ENCODE measurements at places on chromosomes 2 and 18. TPM values are rescaled to one million over a fixed set of nuclear protein-coding genes. Genes with fewer than 3 reads are reported as not detected.

The TBC1D8 gene
- total RNA-seq, result 8.7 TPM

The ERICH2 gene
- total RNA-seq, result 0.64 TPM

The C2orf78 gene
- not detected for total RNA-seq

The FN1 gene
- total RNA-seq, result 64.3 TPM

The TEX44 gene
- not detected for total RNA-seq

The MAP4K3 gene
- 37.0 TPM for total RNA-seq
